ENCODE measurements at places on chromosomes 3 and 15. TPM values are rescaled to one million over a fixed set of nuclear protein-coding genes. Genes with fewer than 3 reads are reported as not detected.

FBN1 gene
- total RNA-seq: 3.3 TPM

FRMD5 gene
- total RNA-seq: 12.6 TPM

ATP13A4 gene
- not detected for total RNA-seq

CHRD gene
- total RNA-seq: 0.63 TPM

- DNase-seq: no peak
- no peaks in the 10 kb centered on the region for H3K27me3 ChIP-seq
- H3K36me3 ChIP-seq: no peaks in the 10 kb centered on the region
- no peaks in the 10 kb centered on the region for H3K4me1 ChIP-seq
- no peak overlapping the region for H3K4me3 ChIP-seq
- no peak overlapping the region for H3K27ac ChIP-seq
These were observed 34.3 kb upstream of the RPL14 start for GRCh38 chr3:40422861-40423260.

DNA sequence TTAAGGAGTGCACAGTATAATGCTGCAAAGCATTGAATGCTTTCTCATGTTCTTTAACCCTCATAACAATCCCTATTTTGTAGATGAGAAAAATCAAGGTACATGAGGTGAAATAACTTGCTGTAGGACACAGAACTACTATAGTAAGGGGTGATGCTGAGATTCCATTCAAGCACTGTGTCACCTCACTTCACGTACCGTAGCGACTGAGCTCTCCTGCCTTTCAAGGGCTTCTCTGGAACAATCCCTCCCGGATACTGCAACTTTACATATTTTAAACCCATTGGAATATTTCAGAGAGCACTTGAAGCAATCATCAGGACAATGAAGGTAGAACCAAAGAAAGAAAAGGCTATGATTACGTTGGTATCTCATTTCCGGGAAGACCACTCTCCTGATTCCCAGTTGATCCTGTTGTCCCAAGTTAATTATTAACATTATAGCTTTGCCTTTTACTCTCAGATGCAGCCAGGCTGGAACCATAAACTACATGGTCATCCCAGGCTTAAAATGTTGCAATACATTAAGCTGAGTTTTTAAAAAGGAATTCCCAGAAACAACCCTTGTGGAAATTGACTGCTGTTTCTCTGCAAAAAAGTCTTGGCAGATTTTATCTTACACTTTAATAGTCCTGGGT, 252.2 kb upstream of the IGF1R start:
- no peak overlapping the region for H3K27ac ChIP-seq
- H3K36me3 ChIP-seq: no peaks in the 10 kb centered on the region
- no peak overlapping the region for H3K4me3 ChIP-seq
- no peaks in the 10 kb centered on the region for H3K4me1 ChIP-seq

DNA sequence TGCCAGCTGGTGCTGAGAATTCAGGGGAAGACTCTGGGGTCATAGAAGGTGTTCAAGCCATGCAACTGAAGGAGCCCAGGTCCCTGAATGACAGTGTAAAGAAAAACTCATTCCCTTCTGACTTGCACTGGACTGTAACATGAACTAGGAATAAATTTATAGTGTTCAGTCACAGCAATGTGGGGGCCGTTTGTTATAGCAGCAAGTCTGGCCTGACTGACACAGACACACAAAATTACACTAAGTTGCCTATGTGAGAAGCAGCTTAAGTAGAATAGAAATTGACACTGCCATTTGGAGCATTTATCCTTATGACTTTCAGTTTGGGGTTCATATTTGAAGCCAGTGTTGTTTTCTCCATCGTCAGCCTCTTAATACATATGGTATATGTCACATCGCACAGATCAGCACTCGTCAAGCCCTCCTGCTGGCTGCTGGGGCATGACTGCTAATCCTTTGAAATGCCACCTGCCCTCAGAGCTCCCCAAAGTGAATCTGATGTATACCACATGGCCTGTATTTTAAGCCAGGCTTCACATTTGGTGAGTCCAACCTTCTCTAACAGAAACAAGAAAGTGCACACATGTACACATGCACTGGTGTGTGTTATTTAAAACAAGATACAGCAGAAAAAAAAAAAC, 17.1 kb upstream of the HEG1 start:
- H3K27me3 ChIP-seq: no peaks in the 10 kb centered on the region
- peaks cover 5% of the 10 kb centered on the region for H3K4me1 ChIP-seq
- H3K27ac ChIP-seq: no peak overlapping the region
- no peak for DNase-seq
- no peak overlapping the region for H3K4me3 ChIP-seq

GRCh38 chr3:40908612-40909011, 290.7 kb upstream of the CTNNB1 start:
- no peaks in the 10 kb centered on the region for H3K4me1 ChIP-seq
- H3K36me3 ChIP-seq: no peaks in the 10 kb centered on the region
- H3K27me3 ChIP-seq: no peaks in the 10 kb centered on the region
- H3K27ac ChIP-seq: no peak overlapping the region
- H3K4me3 ChIP-seq: peak overlapping the region; percentile 50

GRCh38 chr15:87354661-87355410, 901.7 kb downstream of the NTRK3 start:
- no peak for DNase-seq
- no peaks in the 10 kb centered on the region for H3K27me3 ChIP-seq
- H3K4me3 ChIP-seq: no peak overlapping the region
- H3K36me3 ChIP-seq: no peaks in the 10 kb centered on the region
- no peak overlapping the region for H3K27ac ChIP-seq

DNA sequence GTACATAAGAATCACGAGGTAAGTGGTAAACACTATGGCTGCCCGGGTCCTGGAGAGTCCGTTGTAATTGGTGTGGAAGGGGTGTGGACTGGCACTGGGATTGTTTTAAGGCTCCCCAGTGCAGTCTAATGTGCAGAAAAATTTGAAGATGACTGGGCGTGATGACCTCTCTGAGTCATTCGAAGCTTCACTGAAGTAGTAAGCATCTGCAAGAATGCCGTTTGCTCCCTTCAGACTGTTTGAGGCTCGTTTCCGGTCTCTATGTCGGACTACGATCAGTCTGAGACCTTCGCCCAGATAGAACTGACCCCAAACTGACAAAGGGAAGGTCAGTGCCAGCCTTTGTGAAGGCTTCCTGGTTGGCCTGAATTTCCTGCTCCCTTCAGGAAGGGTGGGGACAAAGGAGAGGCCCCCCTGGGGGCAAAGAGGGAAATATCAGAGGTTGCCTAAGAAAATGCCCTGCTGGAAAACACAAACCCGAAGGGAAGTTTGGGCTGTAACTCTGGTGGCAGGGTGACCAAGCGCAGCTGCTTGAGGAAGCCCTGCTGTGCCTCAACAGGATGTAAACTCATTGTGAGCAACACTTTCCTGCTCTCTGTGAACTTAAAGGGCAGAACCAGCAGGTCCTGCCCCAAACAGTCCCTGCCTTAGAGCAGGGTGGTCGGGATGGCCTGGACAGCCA, 34.6 kb downstream of the BTD start:
- no peaks in the 10 kb centered on the region for H3K27me3 ChIP-seq
- H3K27ac ChIP-seq: no peak overlapping the region
- H3K36me3 ChIP-seq: no peaks in the 10 kb centered on the region
- no peak for DNase-seq

- no peaks in the 10 kb centered on the region for H3K4me1 ChIP-seq
- no peaks in the 10 kb centered on the region for H3K36me3 ChIP-seq
- no peak overlapping the region for H3K4me3 ChIP-seq
- no peak overlapping the region for H3K27ac ChIP-seq
- no peaks in the 10 kb centered on the region for H3K27me3 ChIP-seq
These were observed 77.9 kb downstream of the PCSK6 start for GRCh38 chr15:101411581-101411980.

- H3K4me3 ChIP-seq: no peak overlapping the region
- DNase-seq: no peak
- H3K27ac ChIP-seq: no peak overlapping the region
- H3K36me3 ChIP-seq: no peaks in the 10 kb centered on the region
- H3K27me3 ChIP-seq: no peaks in the 10 kb centered on the region
These were observed 2.6 kb upstream of the LAMB2 start for GRCh38 chr3:49135499-49135898.

GRCh38 chr15:67359431-67360079, 105.0 kb downstream of the IQCH start:
- DNase-seq: no peak
- no peak overlapping the region for H3K4me3 ChIP-seq
- H3K36me3 ChIP-seq: no peaks in the 10 kb centered on the region
- no peaks in the 10 kb centered on the region for H3K27me3 ChIP-seq
- no peak overlapping the region for H3K27ac ChIP-seq

DNA sequence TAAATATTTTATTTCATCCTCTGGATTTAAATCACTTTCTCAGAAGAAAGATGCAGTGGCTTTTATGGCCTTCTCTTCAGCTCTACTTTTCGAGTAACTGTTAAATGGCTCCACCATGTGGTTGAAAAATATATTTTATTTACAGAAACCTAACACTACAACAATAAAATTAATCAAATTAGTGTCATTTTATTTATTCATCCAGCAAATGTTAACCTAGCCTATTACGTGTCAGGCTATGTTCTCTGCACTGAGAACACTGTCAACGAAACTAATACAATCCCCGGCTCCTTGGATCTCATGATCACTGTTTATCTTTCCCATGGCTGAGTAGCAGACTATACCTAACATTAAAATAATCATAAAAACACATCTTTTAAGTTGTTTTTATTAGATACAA, 148.0 kb upstream of the OSTN start:
- no peaks in the 10 kb centered on the region for H3K27me3 ChIP-seq
- no peak overlapping the region for H3K4me3 ChIP-seq
- H3K27ac ChIP-seq: no peak overlapping the region
- H3K4me1 ChIP-seq: no peaks in the 10 kb centered on the region
- H3K36me3 ChIP-seq: no peaks in the 10 kb centered on the region

DNA sequence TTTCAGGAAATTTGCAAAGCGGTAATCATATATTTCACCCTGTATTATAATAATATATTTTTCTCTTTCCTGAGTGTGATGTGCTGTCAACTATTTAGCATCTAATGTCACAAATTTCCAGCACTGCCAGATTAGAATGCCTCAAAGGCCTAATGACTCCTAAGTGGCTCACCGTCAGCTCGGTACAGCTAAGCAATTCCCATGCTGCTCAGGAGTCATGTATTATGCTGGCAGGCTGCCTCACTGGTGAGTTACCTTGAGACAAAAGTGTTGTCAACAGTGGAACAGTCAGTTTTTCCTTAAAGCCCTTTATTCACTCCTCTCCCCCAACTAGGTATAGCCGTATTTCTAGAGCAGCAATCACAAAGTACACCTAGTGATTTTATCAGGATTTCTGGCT, 83.6 kb downstream of the NSUN3 start:
- H3K27ac ChIP-seq: no peak overlapping the region
- no peaks in the 10 kb centered on the region for H3K36me3 ChIP-seq
- H3K4me3 ChIP-seq: no peak overlapping the region

- H3K27ac ChIP-seq: no peak overlapping the region
- H3K27me3 ChIP-seq: no peaks in the 10 kb centered on the region
- no peaks in the 10 kb centered on the region for H3K4me1 ChIP-seq
- no peak for DNase-seq
- H3K4me3 ChIP-seq: no peak overlapping the region
These were observed 10.5 kb upstream of the ANO10 start for GRCh38 chr3:43632269-43632733.

- no peaks in the 10 kb centered on the region for H3K36me3 ChIP-seq
- DNase-seq: no peak
- H3K27ac ChIP-seq: peak overlapping the region; percentile 29
- H3K4me3 ChIP-seq: peak overlapping the region; percentile 71
These were observed 8.3 kb upstream of the PGPEP1L start for GRCh38 chr15:99015698-99016568.

DNA sequence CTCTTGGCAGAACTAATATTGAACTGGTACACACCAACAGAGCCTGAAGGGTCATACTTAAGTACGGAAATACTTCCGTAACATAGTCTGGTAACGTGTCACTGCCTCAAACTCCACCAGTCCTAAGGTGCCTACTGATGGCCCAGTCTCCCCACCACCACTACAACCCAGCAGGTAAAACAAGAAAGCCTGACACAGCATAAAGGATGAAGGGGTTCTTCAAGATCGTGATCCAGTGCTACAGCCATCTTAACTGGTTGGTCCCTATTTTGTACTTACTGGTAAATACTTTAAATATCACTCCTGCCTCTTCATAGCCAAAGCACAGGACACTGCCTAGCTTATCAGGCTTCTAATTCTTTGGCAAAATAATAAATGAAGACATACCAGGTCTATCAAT, 46.5 kb downstream of the PEAK1 start:
- no peaks in the 10 kb centered on the region for H3K4me1 ChIP-seq
- H3K4me3 ChIP-seq: no peak overlapping the region
- no peaks in the 10 kb centered on the region for H3K27me3 ChIP-seq
- H3K36me3 ChIP-seq: no peaks in the 10 kb centered on the region
- DNase-seq: no peak
- H3K27ac ChIP-seq: no peak overlapping the region

DNA sequence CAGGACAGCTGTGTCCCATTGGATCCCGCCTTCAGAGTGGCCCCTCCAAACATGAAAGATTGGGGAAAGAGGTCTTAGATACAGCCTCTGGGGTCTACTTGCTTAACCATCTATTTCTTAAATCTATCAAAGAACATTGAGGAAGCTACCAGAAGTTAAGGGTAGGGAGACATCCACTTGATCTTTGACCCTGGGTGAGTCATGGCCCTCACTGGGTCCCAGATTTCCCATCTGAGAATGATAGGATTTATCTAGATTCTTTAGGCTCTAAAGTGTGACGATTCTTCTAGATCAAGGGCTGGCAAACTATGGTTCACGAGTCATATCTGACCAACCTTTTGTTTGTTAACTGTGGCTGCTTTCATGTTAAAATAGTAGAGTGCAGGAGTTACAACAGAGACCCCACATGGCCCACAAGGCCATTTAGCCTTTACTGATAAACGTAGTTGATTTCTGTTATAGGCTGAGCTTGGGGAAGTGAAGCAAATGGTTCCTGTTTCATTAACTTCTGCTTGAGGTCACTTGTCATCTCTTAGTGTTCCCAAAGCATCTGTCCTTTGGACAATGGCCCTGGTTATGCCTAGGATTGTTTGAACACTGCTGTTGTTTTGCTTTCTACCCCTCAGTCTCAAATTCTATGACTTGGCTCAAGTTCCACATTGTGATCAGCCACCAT, 8.0 kb downstream of the MUC13 start:
- no peak for DNase-seq
- H3K27ac ChIP-seq: no peak overlapping the region
- H3K27me3 ChIP-seq: no peaks in the 10 kb centered on the region
- no peaks in the 10 kb centered on the region for H3K36me3 ChIP-seq

- DNase-seq: no peak
- H3K4me3 ChIP-seq: no peak overlapping the region
- H3K4me1 ChIP-seq: peaks cover 2% of the 10 kb centered on the region
- no peak overlapping the region for H3K27ac ChIP-seq
- no peaks in the 10 kb centered on the region for H3K27me3 ChIP-seq
These were observed 259.7 kb upstream of the TPM1 start for GRCh38 chr15:62782896-62783295.

DNA sequence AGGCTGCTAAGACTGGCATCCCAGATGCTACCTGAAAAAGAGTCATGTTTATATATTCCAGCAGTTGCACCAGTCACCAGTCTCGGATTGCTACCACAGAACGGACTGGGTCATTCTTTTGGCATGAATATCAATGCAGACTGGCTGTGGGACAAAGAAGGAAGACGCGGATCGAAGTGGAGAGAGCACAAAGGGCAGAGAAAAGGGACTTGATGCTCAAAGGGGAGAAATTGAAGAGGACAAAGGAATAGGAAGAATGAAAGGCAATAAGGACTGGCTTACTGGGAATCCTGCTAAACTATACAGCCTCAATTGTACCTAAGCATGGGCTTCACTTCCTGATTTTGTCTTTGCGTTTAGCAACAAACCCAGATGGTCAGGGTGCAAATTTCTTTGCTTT, 15.3 kb upstream of the DIS3L start:
- no peaks in the 10 kb centered on the region for H3K4me1 ChIP-seq
- no peaks in the 10 kb centered on the region for H3K36me3 ChIP-seq
- no peak overlapping the region for H3K4me3 ChIP-seq
- H3K27me3 ChIP-seq: no peaks in the 10 kb centered on the region
